ELF-1 (cell line): ENCODE measurements at places on chromosomes 2 and 18.

GRCh38 chr18:49174478-49174877, 223.7 kb upstream of the SMAD7 start:
- DNase-seq = no peak

DNA sequence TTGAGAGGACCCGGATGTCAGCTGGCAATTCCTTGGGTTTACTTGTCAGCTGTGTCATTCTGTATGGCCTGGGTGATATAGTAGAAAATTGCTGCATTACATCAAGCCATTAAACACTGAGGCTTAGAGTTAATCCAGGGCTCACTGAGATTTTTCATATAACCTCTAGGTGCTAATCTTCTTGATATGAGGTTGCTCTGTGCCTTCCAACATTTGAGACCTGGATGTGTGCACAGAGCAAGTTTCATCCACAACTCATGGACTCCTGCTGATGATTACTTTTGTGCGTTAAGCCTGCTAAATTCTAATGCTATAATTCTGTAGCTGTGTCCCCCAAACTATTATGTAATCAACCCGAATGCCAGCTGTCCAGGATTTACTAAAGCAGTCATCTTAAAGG, 178.4 kb upstream of the CDH20 start:
- no peak for DNase-seq

- DNase-seq = no peak
Observed at GRCh38 chr2:8370258-8370802, 311.5 kb upstream of the ID2 start.

GRCh38 chr2:102704531-102704930, 57.3 kb upstream of the TMEM182 start:
- peak; percentile 53 for DNase-seq

DNA sequence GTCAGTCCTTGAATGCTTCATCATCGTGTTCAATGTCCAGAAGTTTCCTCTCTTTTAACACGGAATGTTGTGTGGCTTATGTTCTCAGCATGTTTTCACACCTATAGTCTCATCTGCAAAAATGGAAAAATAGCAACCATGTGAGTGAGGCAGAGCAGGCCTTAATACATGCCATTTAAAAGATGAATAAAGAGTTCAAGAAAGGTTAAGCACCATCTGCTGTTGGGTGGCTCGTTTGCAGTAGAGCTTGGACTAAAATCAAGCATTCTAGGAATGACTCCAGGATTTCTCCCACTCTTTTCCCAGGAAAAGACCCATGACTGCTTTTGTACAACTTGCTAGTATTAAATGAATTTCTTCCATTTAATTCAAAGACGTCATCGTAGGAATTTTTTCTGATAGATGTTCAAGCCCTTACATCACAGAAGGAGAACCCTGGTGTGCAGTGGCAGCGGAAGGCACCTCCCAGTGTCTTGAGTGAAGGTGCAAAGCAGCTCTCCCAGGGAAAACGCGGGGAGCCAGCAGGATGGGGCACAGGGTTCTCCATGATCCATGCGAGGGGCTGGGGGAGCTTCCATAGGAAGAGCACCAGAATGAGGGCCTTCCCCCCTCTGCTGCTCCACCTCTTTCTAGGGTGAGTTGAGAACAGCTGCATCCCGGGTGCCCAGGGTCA, 9.6 kb downstream of the DCDC2C start:
- DNase-seq = no peak

GRCh38 chr2:236730393-236730792, 160.8 kb downstream of the ACKR3 start:
- DNase-seq = peak; percentile 49

- DNase-seq = no peak
Observed at GRCh38 chr2:108637304-108637669, 82.0 kb upstream of the RANBP2 start.
